ENCODE measurements at places on chromosomes 11 and 22.

DNA sequence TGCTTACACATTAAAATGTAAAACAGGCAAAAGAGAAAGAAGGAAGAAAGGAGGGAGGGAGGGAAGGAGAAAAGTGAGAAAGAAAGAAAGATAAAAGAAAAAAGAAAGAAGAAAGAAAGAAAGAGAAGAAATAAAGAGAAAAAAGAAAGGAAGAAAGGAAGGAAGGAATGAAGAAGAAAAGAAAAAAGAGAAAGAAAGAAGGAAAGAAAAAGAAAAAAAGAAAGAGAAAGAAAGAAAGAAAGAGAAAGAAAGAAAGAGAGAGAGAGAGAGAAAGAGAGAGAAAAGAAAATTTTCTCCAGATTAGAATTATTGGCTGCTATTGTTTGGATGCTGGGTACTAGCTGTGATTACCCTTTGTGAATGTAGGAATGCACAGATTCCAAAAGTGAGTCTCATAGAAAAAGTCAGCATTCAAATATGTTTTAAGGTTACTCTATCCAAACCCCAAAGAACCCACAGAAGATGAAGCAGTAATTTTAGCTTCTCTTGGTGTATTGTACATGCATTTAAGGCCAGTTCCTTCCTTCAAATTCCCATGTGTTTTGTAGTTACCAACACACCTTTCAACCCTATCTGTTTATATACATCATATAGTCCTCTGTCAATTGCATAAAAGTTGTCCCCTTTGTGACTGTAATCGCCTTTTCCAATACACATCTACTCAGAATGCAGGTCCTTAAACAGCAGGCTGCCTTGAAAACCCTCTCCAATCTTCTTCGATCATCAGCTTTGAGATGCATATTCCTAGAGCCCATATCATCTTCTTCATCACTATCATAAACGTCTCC is 789 bp upstream of the FAM111A start:
- DNase-seq = no peak

DNA sequence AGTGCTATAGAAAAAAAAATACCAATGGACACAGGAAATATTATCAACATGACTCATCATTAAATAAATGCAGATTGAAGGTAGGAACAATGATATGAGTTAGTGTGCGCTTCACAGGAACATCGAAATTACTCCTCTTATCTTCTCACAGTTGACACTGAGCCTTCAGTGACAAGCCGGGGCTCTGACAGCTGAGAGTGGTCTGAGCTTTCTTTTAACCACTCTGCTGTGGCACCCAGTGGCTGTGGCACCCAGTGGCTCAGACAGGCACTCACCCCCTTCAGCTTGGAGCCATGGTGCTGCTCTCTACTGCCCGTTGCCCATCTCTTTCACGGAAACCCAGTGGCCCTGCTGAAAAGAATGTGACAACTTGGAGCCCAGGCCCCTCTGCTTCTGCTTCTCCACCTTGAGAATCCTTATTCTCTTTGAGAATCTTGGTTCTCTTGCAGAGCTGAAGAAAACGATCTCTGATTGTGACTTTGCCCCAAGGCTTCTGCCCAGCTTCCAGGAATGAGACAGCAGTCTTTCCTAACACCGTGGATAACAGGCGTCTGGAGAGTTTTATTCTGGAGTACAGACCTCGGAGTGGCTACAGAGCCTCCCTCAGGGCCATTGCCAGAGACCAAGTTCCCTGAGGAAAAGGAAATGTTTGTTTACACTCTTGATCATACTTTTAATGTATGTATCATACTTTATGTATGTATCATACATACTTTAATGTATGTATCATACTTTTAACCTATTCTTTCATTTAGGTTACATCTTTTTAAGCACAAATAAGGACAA is 37.1 kb upstream of the OR8B8 start:
- no peak for DNase-seq

DNA sequence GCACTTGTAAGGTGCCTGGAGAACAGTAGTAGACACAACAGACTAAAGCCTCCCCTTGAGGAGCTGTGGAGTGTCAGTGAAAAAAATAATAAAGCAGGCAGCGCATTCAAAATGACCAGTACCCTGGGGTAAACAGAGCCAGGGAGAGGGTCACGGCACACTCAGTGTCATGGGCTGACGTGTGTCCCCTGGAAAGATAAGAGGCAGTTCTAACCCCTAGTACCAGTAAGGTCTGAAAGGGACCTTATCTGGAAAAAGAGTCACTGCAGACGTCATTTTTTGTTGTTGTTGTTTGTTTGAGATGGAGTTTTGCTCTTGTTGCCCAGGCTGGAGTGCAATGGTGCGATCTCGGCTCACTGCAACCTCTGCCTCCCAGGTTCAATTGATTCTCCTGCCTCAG is 32.0 kb downstream of the DUSP8 start:
- no peak for DNase-seq

- no peak for DNase-seq
These were observed 62.5 kb upstream of the PPARA start for GRCh38 chr22:46087816-46088277.

DNA sequence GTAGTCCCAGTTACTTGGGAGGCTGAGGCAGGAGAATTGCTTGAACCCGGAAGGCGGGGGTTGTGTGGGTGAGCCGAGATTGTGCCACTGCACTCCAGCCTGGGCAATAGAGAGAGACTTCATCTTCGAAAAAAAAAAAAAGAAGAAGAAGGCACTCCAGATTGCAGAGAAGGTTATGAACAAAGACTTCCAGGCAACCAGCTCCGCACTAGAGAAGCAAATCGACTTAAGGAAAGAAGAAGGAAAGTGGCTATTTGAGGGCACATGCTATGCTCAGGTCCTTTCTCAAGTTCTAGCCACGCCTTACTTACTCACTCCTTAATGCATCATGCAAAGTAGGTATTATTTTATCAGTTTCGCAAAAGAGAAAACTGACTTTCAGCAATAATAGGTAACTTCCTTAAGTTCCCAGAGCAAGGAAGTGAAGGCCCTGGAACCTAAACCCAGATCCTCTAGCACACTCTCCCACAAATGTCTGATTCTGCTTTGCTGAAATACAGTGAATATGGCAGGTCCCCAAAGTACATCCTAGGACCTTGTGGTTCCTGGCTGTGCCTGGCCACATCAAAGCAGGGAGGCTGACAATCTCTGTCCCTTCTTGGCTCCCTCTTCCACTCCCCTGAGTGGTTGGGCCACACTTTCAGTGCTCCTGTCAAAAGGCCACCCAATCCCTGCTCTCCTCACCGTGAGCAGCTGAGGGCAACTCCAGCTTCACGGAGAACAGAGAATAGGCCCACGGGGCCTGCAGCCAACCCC is 14.2 kb downstream of the CD3E start:
- no peak for DNase-seq

DNA sequence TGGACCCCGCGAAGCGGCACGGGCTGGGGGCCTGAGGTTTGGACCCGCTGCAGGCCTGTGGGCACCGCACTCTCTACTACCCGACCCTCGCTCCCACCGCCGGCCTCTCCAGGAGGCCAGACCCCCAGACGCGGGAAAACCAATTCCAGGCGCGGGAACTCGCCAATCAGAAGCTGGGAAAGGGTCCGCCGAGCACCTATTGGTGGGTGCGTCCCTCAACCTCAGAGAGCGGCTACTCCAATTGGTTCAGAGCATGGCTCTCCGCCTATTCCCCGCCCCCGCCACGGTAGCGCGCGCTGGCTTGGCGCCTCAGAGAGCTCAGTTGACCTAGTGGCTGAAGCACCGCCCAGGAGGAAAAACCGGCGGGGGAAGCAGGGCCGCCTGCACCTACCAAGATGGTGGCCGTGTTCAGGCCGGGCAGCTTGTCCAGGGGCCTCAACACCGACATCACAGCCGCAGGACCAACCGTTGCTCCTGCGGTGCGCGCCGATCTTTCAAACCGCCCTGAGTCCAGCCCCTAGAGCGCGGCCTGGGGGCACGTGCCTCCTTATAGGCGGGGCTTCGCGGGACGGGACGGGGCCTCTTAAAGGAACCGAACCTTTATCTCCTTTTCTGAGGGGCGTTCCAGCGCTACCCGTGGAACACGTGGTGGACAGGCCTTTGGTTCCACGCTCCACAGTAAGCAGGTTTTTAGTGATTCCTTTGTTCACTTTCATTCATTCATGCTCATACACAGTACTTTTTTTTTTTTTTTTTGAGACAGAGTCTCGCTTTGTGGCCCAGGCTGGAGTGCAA is at the start of gene CENPM:
Gene CENPM (minus strand): TSS at position 524 of the 795 bp plus-strand sequence. CDS start 76 bp downstream, at position 448.
- DNase-seq = peak; percentile 92

DNA sequence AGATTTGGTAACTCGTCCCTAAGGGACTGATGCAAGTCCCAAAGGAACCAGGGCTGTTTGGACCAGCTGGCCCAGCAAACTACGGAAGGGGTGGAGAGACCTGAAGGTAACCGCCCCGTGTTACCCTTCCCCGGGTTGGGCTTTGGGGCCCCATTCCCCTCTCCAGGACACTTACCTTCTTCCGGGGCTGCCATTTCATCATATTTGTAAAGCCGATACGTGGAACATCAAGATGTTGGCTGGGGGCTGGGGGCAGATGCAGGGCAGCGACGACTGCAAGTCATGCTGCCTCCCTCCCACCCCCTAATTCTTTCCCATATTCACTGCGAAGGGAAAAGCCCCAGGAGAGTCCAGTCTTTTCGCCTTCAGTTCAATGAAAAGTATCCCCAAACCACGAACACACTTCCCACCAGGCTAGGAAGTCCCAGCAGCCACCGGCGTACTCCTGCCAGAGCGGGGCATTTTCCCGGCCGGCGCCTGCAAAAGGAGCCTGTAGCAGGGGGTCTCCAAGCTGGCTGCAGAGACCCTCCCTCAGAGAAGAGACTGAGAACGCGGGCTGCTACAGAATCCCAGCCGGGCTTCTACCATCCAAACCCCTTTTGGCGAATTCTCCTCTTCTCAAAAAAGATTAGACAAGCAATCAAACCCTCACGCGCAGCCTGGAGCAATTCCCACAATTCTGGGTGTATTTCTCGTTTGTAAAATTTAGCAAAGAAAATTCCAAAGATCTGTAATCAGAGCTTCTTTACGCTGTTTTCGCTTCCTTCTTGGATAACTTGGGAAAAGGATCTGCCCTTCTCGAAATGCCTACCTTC is 236.7 kb downstream of the TTC28 start:
- DNase-seq = peak; percentile 36

GRCh38 chr11:15309296-15309695 is 194.6 kb downstream of the INSC start:
- no peak for DNase-seq

DNA sequence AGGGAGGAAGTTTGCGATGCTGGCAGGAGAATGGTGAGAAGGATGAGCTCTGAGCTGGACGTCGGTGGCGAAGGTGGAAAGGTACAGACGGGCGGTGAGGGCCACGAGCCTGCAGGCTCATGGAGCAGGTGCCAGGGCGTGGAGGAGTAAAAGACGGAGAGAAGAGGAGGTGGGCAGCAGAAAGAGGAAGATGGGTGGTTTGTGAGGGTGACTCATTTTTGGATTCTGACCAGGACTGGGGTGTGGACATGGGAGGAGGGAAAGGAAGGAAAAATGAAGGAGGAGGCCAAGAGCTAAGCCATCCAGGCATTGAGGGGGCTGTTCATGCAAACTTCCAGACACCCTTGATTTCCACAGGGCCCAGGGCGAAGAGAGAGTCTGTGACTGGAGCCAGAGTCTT is 3.5 kb downstream of the ZDHHC24 start:
- no peak for DNase-seq

- DNase-seq = no peak
These were observed 1.5 kb downstream of the MS4A8 start for GRCh38 chr11:60700689-60701468.

DNA sequence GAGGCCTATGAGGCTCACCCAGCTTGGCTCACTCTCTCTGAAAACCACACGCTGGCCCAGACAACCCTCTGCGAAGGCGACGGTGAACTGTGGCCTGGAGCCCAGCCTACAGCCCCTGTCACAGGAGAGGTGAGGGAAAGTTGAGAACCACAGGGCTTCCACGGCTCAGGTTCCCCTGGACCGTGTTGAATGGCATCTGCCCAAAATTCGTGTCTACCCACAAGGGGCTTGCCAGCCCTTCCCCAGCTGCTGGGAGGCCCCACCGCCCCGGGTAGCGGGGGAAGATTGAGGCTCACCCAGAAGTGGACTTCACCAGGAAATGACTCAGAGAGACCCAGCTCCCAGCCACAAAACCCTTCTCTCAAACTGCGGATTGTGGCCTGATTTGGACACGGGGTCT is 197.1 kb downstream of the CTTN start:
- no peak for DNase-seq

- DNase-seq = no peak
These were observed 115.9 kb upstream of the CCDC179 start for GRCh38 chr11:22976146-22976545.

DNA sequence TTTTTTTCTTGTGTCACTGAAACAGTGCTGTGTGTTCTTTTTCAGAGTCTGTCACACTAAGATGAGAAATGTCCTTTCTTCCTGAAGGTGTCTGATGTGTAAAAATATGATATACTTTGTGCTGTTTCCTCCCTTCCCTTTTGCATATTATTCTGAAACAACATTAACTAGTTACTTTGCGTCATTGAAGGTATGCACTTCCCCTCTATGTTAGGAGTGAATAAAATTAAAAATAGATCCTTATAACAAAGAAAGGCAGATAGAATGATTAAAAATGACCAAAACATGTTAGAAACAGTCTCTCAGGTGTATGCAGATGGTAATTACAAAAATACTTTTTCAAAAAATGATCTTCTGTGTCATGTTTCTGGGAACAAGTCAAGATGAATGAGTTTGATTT is 1.6 kb upstream of the RAB30 start:
- no peak for DNase-seq

DNA sequence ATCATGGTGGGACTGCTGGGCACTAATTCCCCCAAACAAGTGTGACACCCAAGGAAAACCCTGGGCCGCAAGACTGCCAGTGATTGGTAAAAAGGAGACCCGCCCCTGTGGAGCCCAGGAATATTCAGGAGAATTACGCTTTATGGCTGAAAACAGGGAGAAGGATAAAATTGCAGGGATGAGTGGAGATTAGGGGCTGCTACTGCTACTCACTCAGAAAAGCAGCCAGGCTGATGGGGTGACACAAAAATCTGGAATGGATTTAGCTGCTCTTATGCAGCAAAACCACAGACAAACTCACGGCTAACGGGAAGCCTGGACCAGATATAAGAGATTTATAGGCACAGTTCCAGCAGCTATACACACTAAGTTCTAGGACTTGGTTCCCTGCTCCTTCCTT is 4.4 kb upstream of the FBXO3 start:
- no peak for DNase-seq

GRCh38 chr22:32603651-32604540 is 129.3 kb downstream of the FBXO7 start:
- no peak for DNase-seq

Data from activated naive CD4-positive, alpha-beta T cell treated with anti-CD3 and anti-CD28 coated beads, Interleukin-2, amount 50 U/mL, for 16 hours (primary cell).